ENCODE measurements at places on chromosomes 4 and X.

- no peak for DNase-seq
These were observed 597.5 kb upstream of the PCDH7 start for GRCh38 chr4:30122711-30123110.

GRCh38 chr4:156778606-156779005 is 193.0 kb downstream of the PDGFC start:
- no peak for DNase-seq

- no peak for DNase-seq
These were observed 2.2 kb downstream of the WFS1 start for GRCh38 chr4:6271701-6272465.

GRCh38 chr4:20431543-20431951 is 179.8 kb downstream of the SLIT2 start:
- DNase-seq = no peak

- DNase-seq = no peak
These were observed 189.6 kb downstream of the PACRGL start for GRCh38 chr4:20889901-20890300.

DNA sequence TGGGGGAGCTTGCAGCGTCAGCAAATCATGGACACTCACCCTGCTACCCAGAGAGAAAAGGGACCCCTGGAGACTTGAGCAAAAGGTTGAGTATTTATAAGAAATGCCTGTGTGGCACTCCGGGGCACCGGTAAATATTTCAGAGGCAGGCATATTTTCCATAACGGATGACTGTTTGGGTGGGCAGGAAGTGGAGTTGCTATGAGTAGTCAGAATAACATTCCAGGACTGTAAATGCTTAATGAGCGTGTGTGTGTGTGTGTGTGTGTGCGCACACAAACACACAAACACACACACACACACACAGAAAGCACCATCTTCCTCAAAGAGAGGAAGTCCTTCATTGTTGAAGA is 74.6 kb downstream of the MXRA5 start:
- DNase-seq = no peak

DNA sequence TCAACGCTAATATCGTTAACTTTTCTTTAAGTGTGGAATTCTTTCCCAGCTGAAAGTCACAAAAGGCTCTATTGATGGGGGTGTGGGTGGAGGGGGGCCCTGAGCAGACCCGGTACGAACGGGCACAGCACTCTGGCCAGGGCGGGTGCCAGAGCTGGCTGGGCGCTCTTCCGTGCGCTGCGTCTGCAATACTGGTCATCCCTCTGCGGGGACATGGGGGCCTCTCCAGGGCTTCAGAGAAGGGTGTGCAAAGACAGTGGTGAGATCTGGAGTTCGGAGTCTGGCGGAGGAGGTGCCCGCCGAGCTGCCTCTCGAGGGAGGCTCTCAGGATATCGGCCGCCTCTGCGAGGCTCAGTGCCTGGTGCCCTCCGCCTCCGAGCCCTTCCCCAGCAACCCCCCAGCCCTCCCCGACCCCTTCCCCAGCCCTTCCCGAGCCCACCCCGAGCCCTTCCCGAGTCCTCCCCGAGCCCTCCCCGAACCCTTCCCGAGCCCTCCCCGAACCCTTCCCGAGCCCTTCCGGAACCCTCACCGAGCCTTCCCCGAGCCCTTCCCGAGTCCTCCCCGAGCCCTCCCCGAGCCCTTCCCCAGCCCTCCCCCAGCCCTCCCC is 34.3 kb downstream of the FGFRL1 start:
- no peak for DNase-seq
